Placental epithelial cell (primary cell): ENCODE measurements at places on chromosomes 6 and 20. TPM values are rescaled to one million over a fixed set of nuclear protein-coding genes. Genes with fewer than 3 reads are reported as not detected.

Gene CD24
- total RNA-seq: 56.3 and 150 TPM in 2 replicates

Gene CRIP3
- total RNA-seq: 2.4 TPM in 1 of 2 replicates, not detected in the other

Gene GMPR
- total RNA-seq: 3.7 and 5.1 TPM in 2 replicates

Gene CCM2L
- total RNA-seq: not detected in 2 replicates
